ENCODE measurements at places on chromosomes 7 and 10.

- no peak for DNase-seq
Measured at GRCh38 chr10:29828440-29828894, 193.7 kb upstream of the SVIL start.

GRCh38 chr10:19828278-19829049 lies 12.2 kb downstream of the PLXDC2 start:
- no peak for DNase-seq

- no peak for DNase-seq
Measured at GRCh38 chr10:82738592-82738991, 863.6 kb downstream of the NRG3 start.

- peak; percentile 34 for DNase-seq
Measured at GRCh38 chr10:104274762-104275721, 6.1 kb downstream of the GSTO2 start.

GRCh38 chr10:123703195-123703790 lies 37.1 kb downstream of the GPR26 start:
- DNase-seq = no peak
